Activated naive CD4-positive, alpha-beta T cell treated with anti-CD3 and anti-CD28 coated beads, Interleukin-2, amount 10 ng/mL, durations not matched to agents 7 days and 5 days (primary cell): ENCODE measurements at places on chromosomes 6 and 20.

DNA sequence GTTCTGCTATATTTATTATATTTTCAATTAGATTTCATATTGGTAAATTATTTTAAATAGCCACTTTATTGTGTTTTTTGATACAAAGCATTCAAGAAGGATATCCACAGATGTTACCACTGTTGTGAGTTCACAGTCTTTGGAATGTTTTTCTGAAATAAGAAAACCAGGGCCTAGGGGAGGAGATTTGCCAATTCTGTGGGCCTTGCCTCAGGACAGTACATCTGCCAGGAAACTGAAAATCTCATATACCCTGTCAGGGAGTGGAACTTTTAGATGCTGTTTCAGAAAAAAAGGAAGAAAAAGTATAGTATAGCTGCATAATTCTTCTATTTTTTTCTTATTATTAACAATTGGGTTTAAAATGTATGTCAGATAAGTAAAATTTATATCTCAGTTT, 995.9 kb upstream of the ADGRB3 start:
- no peak for DNase-seq

DNA sequence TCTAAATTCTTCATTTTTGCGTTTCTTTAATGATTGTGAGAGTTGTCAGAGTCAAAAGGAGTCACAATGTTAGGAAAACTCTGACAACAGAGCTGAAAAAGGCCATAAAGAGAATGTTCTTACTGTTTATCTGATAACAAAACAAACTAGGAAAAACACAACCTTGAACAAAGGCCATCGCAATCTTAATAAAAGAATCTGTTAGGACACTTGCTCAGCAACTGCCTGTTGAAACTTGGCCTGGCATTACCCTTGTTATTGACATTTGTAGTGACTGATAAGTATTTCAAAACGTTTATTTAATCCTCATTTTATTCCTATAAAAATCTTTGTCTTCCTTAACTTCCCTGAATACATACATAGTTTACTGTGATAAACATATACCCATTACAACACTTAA, 15.7 kb downstream of the GSTA1 start:
- no peak for DNase-seq

DNA sequence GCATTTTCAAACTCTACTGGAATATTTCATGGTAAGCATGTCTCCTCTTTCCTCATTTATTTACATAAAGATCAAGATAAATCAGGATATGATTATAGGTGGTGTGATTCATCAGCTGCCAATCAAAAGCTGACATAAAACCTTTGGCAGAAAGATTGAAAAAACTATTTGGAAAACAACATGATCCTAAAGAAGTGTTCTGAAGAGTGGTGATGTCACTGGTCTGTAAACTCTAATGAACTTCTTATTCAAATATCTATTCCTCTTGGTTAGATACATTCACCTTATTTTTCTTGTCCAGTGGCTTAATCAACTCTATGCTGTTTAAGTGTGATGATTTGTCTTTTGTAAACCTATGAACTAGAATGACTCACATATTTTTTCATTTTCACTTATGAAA, 535.5 kb upstream of the CITED2 start:
- no peak for DNase-seq

DNA sequence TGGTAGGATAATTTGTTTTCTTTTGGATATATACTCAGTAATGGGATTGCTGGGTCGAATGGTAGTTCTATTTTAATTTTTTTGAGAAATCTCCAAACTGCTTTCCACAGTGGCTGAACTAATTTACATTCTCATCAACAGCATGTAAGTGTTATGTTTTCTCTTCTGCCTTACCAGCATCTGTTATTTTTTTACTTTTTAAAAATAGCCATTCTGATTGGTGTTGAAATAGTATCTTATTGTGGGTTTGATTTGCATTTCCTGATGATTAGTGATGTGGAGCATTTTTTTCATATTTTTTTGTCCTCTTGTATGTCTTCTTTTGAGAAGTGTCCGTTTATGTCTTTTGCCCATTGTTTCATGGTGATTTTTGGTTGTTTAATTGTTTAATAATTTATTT, 11.9 kb downstream of the HINT3 start:
- no peak for DNase-seq

- no peak for DNase-seq
Measured at GRCh38 chr6:140475086-140475485, 1100.6 kb upstream of the CITED2 start.

GRCh38 chr6:25537349-25538018, 114.5 kb upstream of the SCGN start:
- DNase-seq = no peak
